Renal cortical epithelial cell (primary cell): ENCODE measurements at places on chromosomes 5 and 9.

- DNase-seq: no peak
Measured at GRCh38 chr9:40884072-40884901, 244.2 kb downstream of the FOXD4L6 start.

DNA sequence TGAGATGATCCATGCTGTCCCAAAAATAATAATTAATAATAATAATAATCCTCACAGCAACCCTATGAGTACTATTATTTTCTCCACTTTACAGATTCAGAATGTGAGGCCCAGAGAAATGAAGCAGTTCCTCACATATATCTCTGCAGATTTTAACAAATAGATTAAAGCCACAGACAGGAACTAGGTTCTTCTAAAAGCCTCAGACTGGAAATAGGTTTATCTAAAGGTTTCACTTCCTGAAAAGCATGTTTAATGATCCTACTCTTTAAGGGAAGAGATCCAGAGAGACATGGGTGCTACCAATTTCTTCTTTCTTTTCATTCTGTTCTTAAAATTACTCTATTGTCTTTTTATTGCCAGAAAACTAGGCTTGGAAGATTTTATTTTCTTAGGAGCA lies 1079.4 kb upstream of the COX7C start:
- no peak for DNase-seq

GRCh38 chr5:3195994-3196393 lies 399.6 kb upstream of the IRX1 start:
- DNase-seq: no peak

DNA sequence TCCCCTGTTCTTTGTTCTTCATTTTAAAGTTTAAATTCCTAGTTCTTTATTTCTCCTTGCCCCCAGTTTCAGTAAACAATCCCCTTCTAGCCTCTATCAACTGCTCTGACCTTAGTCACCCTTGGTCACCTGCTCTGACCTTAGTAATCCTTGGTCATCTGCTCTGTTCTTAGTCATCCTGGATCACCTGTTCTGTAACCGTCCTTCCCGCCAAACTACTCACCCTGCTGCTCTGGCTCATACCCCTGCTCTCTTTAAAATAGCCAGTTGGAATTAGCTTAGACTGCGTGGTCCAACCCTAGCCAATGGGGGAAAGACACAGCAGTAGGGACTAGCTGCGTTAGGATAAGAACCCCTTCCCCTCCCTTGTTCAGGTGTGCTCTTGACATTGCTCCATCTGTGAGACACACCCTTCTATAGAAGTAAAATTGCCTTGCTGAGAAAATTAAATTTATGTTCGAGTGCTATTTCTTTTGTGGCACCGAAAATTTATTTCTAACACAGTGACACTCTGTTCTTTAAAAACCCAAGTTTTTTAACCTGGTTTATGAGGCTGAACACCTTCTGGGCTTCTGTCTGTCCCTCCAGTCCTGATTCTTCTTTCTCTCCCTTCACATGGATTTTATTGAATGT lies 3.8 kb downstream of the PRRC1 start:
- no peak for DNase-seq

DNA sequence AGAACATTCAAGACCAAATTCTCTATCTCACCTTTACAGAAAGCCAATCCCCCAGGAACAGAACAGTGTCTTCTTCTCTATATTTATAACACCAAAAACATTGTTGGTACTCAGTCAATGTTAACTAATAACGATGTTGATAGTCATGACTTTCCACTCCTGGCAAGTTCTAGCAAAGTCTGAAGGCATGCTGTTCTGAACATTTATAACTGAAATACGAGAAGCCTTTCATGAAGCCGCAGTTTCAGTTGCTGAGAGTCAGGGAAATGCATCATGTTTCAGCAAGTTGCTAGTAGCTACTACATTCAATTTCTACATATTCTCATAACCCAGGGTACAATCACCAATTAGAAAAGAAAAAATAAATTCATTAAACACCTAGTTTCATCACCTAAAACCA lies 301.4 kb downstream of the PDE4D start:
- peak; percentile 68 for DNase-seq

DNA sequence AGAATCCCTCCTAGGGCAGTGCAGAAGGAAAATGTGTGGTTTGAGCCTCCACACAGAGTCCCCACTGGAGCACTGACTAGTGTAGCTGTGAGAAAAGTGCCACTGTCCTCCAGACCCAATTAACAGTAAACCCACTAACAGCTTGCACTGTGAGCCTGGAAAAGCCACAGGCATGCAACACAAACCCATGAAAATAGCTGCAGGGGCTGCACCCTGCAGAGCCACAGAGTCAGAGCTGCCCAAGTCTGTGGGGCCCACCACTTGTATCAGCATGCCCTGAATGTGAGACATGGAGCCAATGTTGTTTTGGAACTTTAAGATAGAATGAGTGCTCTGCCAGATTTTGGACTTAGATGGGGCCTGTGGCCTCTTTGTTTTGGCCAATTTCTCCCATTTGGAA lies 119.8 kb upstream of the CDH9 start:
- DNase-seq: no peak

DNA sequence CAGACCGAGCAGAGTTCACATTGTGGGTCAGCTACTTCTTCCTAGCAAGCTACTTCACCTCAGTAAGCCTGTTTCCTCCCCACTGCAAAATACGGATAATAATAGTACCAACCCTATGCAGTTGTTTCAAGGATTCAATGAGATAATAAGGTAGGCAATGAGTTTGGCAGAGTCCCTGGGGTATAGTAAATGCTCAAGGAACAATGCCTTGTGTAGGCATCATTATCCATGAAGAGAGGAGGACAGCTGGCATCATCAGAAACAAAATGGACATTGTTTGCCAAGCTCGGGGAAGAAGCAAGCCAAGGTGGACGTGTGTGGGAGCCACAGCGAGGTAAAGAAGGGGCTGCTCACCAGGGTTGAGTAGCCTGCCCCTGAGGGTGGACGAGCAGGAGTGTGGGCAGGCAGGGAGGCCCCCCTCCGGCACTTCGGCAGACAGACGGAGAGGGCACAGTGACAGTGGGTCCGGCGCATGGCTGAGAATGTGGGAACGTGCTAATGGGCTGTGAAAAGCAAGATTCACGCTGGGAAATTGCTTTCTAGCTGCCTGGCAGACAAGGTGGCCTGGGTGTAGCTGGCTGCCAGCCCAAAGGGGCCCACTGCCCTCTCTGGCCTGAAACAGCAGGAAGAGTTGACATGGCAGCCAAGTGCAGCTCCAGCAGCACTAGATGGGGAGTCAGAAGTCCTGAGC lies 10.1 kb downstream of the CAMK2A start:
- no peak for DNase-seq

- no peak for DNase-seq
Measured at GRCh38 chr5:37391591-37391990, 12.5 kb downstream of the WDR70 start.

- DNase-seq: peak; percentile 84
Measured at GRCh38 chr5:53249529-53250200, 140.1 kb upstream of the MOCS2 start.
